ENCODE measurements at places on chromosomes 7 and 10.

DNA sequence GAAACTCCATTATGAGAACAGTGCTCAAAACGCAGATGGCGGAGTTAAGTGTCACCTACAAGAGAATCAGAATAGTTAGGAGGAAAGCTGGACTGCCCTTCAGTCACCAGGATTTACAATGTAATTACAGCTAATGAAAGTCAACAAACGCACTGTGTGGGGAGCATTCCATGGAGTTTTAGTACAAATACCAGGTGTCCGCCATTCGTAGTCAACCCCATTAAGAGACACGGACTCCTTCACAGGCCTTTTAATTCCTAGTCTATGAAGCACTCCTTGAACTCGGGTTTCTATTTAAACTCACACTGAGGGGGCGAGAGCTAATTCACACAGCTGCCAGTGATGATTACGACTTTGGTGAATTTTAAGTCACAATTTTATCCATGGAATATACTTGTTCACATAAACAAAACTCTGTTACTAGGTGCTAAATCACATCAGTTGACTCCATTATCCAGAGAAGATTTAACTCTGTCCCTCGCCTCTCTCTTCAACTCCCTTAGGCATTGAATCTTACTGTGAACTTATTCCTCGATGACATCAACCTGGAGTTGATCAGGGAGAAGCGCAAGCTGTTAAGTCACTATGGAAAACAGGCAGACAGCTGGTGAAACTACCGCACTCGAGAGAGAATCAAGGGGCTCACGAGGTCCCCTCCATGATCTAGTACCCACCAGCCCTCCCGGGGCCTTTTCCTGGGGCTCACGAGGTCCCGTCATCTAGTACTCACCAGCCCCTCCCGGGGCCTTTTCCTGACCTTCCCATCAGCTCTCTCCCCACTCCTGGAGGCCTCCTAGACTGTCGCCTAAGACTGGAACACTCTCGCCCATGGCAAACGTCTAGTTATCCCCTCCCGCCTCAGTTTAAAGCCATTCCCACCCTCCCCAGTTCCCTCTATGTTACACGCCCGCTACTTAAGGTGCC is 1.5 kb downstream of the ZFAND2A start:
- DNase-seq = no peak

DNA sequence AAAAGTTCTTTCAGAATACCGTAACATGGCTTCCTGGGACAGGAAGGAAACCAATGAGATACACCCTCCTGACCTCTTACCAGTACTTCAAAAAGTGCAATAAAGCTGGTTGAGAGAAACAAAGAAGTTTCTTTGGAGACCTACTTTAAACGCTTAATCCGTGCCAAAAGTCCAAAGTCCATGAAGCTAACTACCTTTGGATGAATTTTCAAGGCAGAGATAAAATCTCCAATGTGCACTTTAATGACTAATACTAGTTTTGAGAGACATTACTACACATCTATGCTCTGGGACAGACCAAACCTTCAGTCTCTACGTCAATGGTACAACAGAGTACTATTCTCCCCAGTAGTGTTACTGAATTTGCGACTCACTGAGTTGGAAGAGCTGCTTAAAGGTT is 46.1 kb downstream of the UBE2H start:
- DNase-seq = no peak

- DNase-seq = no peak
Observed at GRCh38 chr10:61760943-61761824, 98.5 kb downstream of the CABCOCO1 start.

- no peak for DNase-seq
Observed at GRCh38 chr7:79452495-79453265, 787 bp downstream of the MAGI2 start.

- no peak for DNase-seq
Observed at GRCh38 chr10:69807696-69808095, 6.0 kb downstream of the COL13A1 start.

DNA sequence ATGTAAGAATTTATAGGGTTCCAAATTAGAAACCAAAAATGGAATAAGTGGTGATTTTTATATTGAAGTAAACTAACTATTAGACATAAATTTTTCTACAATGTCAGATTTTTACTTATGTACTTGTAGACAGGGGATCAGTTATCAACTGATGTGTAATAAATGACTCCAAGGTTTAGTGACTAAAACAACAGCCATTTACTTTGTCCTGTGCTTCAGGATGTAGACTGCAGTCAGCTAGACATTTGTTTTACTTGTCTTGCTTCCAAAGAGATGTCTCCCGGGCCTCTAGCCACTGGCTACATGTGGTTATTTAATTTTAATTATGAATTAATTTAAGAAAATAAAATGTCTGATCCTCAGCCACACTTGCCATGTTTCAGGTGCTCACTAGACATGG is 249.7 kb upstream of the IGFBP3 start:
- no peak for DNase-seq
